Ascending aorta (tissue), 2 donors: ENCODE measurements at places on chromosomes 2 and 18.
A peak's percentile ranks its signal among the peaks of the same experiment; 100 is the strongest.

GRCh38 chr2:184452907-184453306 lies 145.4 kb upstream of the ZNF804A start:
- H3K4me3 ChIP-seq = no peak overlapping the region
- H3K27me3 ChIP-seq = no peaks in the 10 kb centered on the region
- no peaks in the 10 kb centered on the region for H3K4me1 ChIP-seq
- no peaks in the 10 kb centered on the region for H3K36me3 ChIP-seq
- H3K27ac ChIP-seq = no peak overlapping the region
- no peak for DNase-seq

GRCh38 chr2:226983895-226984749 lies 148.3 kb downstream of the RHBDD1 start:
- H3K4me3 ChIP-seq = no peak overlapping the region
- H3K36me3 ChIP-seq = no peaks in the 10 kb centered on the region

- no peak overlapping the region for H3K4me3 ChIP-seq
- no peaks in the 10 kb centered on the region for H3K27me3 ChIP-seq
- no peak overlapping the region for H3K27ac ChIP-seq
These were observed 95.0 kb upstream of the CCDC68 start for GRCh38 chr18:55054021-55054990.

- H3K36me3 ChIP-seq = no peaks in the 10 kb centered on the region
- no peaks in the 10 kb centered on the region for H3K27me3 ChIP-seq
- no peak overlapping the region for H3K4me3 ChIP-seq
- no peak overlapping the region for H3K27ac ChIP-seq
These were observed 43.8 kb upstream of the SCN9A start for GRCh38 chr2:166419616-166419934.

DNA sequence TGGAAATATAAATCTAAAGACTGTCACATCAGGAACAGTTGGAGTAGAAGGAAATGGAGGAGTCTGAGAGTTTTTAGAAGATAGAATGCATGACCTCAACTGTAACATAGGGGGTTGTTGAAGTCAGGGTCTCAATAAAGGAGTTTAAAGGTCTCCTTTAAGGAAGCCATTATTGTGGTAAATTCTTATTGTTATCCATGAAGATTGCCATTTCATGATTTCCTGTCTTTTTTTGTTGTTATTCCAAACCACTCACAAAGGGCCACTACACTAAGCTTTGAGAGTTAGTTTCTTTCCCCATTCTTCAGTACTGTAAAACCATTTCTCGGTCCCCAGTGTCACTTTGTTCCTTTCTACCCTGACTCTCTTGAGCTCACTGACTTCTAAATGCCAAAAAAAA lies 134.0 kb downstream of the DTNA start:
- no peak overlapping the region for H3K4me3 ChIP-seq
- no peaks in the 10 kb centered on the region for H3K27me3 ChIP-seq
- no peak for DNase-seq
- peaks cover 7% of the 10 kb centered on the region for H3K36me3 ChIP-seq

GRCh38 chr2:122927197-122927596 lies 1097.9 kb upstream of the CNTNAP5 start:
- no peaks in the 10 kb centered on the region for H3K4me1 ChIP-seq
- DNase-seq = no peak
- H3K36me3 ChIP-seq = no peaks in the 10 kb centered on the region
- H3K27me3 ChIP-seq = no peaks in the 10 kb centered on the region

GRCh38 chr2:115199966-115200365 lies 757.5 kb downstream of the DPP10 start:
- no peaks in the 10 kb centered on the region for H3K36me3 ChIP-seq
- no peaks in the 10 kb centered on the region for H3K27me3 ChIP-seq
- no peak overlapping the region for H3K4me3 ChIP-seq
- DNase-seq = no peak
- no peaks in the 10 kb centered on the region for H3K4me1 ChIP-seq

DNA sequence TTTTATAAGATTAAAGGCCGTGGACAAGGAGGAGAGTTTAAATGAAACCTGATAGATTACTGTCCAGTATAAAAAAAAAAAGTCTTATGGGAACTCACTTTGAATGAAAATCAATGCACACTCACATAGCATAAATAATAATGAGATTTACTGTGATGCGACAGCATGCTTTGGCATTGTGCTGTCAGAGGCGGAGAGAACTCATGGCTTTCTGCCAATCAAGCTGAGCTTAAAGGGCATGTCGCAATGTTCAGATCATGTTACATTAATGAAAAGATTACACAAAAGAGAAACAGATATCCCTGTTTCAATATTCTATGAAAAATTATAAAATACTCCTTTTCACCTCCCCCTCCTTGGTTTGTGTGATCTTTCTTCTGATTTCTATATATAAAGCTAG lies 310.8 kb downstream of the ERBB4 start:
- H3K4me1 ChIP-seq = no peaks in the 10 kb centered on the region
- no peaks in the 10 kb centered on the region for H3K27me3 ChIP-seq
- no peak overlapping the region for H3K27ac ChIP-seq
- no peak for DNase-seq
- H3K4me3 ChIP-seq = no peak overlapping the region
- H3K36me3 ChIP-seq = no peaks in the 10 kb centered on the region

GRCh38 chr2:127326289-127326945 lies 32.5 kb upstream of the ERCC3 start:
- DNase-seq = no peak
- H3K27me3 ChIP-seq = no peaks in the 10 kb centered on the region

GRCh38 chr18:30106356-30106755 lies 936.2 kb downstream of the DSC3 start:
- no peaks in the 10 kb centered on the region for H3K36me3 ChIP-seq
- no peak for DNase-seq
- H3K27ac ChIP-seq = no peak overlapping the region
- H3K4me3 ChIP-seq = no peak overlapping the region

- DNase-seq = no peak
- H3K4me1 ChIP-seq = peaks cover 19% of the 10 kb centered on the region
- no peaks in the 10 kb centered on the region for H3K27me3 ChIP-seq
- H3K27ac ChIP-seq = no peak overlapping the region
- H3K4me3 ChIP-seq = no peak overlapping the region
These were observed 67.5 kb downstream of the LTBP1 start for GRCh38 chr2:33014268-33014667.

GRCh38 chr2:19124135-19124534 lies 234.3 kb downstream of the OSR1 start:
- no peaks in the 10 kb centered on the region for H3K36me3 ChIP-seq
- no peak overlapping the region for H3K27ac ChIP-seq
- no peaks in the 10 kb centered on the region for H3K27me3 ChIP-seq

DNA sequence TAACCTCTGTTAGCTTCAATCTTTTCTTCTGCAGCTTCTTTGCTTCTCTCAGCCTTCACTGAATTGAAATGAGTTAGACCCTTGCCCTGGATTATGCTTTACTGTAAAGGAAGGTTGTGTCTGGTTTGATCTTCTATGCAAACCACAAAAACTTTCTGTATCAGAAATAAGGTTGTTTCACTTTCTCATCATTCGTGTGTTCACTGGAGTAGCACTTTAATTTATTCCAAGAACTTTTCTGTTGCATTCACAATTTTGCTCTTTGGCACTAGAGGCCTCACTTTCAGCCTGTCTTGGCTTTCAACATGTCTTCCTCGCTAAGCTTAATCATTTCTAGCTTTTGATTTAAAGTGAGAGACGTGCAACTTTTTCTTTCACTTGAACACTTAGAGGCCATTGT lies 365.3 kb downstream of the TDRD15 start:
- H3K36me3 ChIP-seq = no peaks in the 10 kb centered on the region
- H3K27me3 ChIP-seq = no peaks in the 10 kb centered on the region
- H3K4me3 ChIP-seq = no peak overlapping the region
- H3K4me1 ChIP-seq = no peaks in the 10 kb centered on the region
- DNase-seq = no peak
- H3K27ac ChIP-seq = no peak overlapping the region

- no peak overlapping the region for H3K4me3 ChIP-seq
- DNase-seq = no peak
- H3K27ac ChIP-seq = no peak overlapping the region
- H3K4me1 ChIP-seq = no peaks in the 10 kb centered on the region
- no peaks in the 10 kb centered on the region for H3K27me3 ChIP-seq
- peaks cover 28% of the 10 kb centered on the region for H3K36me3 ChIP-seq
These were observed 15.5 kb downstream of the ASPRV1 start for GRCh38 chr2:69945941-69946340.

DNA sequence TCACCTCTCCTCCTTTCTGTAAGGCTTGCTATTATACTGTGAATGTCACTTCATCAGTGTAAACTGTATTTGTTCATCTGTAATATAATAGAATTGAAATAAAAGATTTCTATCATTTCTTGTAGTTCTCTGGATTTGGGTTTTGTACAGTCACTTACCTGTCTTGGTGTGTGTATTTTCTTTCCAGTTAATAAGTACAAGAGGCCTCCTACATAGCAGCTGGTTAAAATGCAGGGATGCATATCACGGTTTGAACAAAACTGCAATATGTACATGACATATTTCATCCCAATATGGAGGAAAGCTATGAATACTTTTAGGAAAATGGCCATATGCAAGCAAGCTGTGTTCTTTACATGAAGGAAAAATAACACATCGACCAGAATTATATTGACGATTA lies 5.4 kb upstream of the STAT1 start:
- H3K27ac ChIP-seq = no peak overlapping the region
- H3K4me1 ChIP-seq = peaks cover 4% of the 10 kb centered on the region
- H3K36me3 ChIP-seq = no peaks in the 10 kb centered on the region

- DNase-seq = no peak
- peak overlapping the region; percentile 99 for H3K27ac ChIP-seq
- no peaks in the 10 kb centered on the region for H3K27me3 ChIP-seq
These were observed 4.4 kb downstream of the EHD3 start for GRCh38 chr2:31238126-31238905.

GRCh38 chr2:234829074-234829455 lies 122.8 kb upstream of the SH3BP4 start:
- H3K27ac ChIP-seq = no peak overlapping the region
- H3K4me3 ChIP-seq = no peak overlapping the region
- no peaks in the 10 kb centered on the region for H3K27me3 ChIP-seq
- peaks cover 6% of the 10 kb centered on the region for H3K4me1 ChIP-seq

DNA sequence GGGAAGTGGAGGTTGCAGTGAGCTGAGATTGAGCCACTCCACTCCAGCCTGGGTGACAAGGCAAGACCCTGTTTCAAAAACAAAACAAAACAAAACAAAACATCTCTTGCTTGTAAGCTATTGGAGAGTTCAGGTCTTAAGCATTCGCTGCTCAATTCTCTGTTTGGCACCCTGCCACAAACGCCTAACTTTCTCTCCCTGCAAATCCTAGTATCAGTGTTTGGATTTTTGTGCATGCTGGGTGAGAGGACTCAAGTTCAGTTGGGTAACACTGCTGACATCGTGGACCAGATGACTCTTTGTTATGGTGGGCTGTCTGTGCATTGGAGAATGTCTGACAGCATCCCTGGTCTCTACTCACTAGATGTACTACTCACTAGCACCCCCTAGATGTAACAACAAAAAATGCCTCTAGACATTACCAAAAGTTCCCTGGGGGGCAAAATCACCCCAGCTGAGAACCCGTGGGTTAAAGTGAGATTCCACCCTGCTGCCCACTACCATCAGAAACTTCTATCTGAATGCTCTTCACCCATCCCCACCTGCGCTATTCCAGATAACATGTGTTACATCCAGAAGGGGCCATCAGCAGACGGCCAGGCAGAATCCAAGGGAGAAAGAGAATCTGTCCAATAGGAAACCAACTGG lies 50.9 kb downstream of the CACNB4 start:
- no peaks in the 10 kb centered on the region for H3K36me3 ChIP-seq
- no peak for DNase-seq
- no peak overlapping the region for H3K4me3 ChIP-seq
- no peaks in the 10 kb centered on the region for H3K27me3 ChIP-seq

DNA sequence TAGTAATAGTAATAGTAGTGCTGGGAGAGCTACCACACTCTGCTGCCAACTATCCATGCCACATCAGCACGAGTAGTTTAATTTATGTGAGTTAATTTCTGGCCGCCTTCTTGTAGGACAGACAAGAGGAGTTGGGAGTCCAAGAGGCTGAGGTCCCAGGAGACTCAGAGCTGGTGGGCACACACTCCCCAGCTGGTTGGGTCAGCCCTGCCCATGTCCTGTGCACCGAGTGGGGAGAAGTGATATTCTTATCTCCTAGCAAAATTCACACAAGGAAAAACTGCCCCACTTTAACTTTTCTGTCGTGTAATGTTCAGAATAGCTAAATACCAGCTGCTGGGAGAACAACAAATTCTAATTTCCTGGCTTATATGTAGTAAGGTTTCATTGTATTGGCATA lies 15.2 kb upstream of the MAP4K4 start:
- H3K36me3 ChIP-seq = no peaks in the 10 kb centered on the region
- no peak overlapping the region for H3K27ac ChIP-seq
- H3K27me3 ChIP-seq = no peaks in the 10 kb centered on the region
- H3K4me1 ChIP-seq = no peaks in the 10 kb centered on the region
- no peak for DNase-seq

DNA sequence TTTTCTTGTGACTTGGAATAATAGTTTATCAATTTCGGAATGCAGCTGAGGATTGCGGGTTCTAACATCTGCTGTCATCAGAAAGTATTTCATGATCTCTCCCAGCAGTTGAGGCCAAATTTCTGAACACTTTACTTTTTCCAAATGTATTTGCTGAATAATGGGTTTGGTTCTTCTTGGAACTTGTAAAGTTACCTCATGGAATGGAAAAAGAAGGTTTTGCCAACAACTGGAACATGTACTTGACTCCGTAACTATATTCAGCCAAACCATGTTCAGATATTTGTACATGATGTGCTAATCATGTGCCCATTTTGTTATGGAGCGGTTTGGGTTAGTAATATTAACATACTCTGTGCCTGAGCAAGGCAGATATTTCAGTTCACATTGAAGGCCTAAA lies 119.6 kb downstream of the LCLAT1 start:
- peaks cover 2% of the 10 kb centered on the region for H3K36me3 ChIP-seq
- H3K4me1 ChIP-seq = no peaks in the 10 kb centered on the region
- H3K27ac ChIP-seq = peak overlapping the region; percentile 73
- no peak for DNase-seq
- no peaks in the 10 kb centered on the region for H3K27me3 ChIP-seq
- no peak overlapping the region for H3K4me3 ChIP-seq

GRCh38 chr2:161004379-161004778 lies 155.8 kb upstream of the TANK start:
- H3K27me3 ChIP-seq = no peaks in the 10 kb centered on the region
- no peak overlapping the region for H3K4me3 ChIP-seq
- H3K27ac ChIP-seq = no peak overlapping the region

- no peaks in the 10 kb centered on the region for H3K27me3 ChIP-seq
- DNase-seq = no peak
- H3K4me1 ChIP-seq = peaks cover 2% of the 10 kb centered on the region
- H3K27ac ChIP-seq = no peak overlapping the region
- no peaks in the 10 kb centered on the region for H3K36me3 ChIP-seq
These were observed 39.4 kb downstream of the CMPK2 start for GRCh38 chr2:6826081-6826913.

DNA sequence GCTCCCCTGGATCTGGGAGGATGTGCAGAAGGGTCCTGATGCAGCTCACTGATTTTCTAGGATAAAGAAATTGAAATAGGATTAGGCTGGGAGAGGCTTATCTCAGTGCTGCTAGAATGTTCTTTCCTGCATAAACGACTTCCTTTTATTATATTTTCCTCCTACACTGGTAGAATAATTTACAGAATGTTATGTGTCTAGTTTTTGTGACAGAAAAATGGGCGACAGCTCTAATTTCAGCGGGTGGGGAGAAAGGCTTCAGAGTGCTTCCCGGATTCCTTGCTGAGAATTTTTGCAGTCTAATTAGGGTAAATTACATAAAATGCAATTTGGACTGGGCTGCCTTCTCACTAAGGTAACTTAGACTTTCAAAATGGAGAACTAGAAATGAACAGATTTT lies 66.2 kb downstream of the SKA1 start:
- no peaks in the 10 kb centered on the region for H3K36me3 ChIP-seq
- H3K4me1 ChIP-seq = no peaks in the 10 kb centered on the region
- H3K27ac ChIP-seq = no peak overlapping the region
- no peak overlapping the region for H3K4me3 ChIP-seq
- no peak for DNase-seq
- H3K27me3 ChIP-seq = no peaks in the 10 kb centered on the region
